Activated CD4-positive, alpha-beta memory T cell treated with anti-CD3 and anti-CD28 coated beads, Interleukin-2, amount 10 ng/mL, durations not matched to agents 7 days and 5 days (primary cell): ENCODE measurements at places on chromosomes 3 and 15. TPM values are rescaled to one million over a fixed set of nuclear protein-coding genes. Genes with fewer than 3 reads are reported as not detected.

Gene DCBLD2
- 0.83 TPM for total RNA-seq

- H3K27me3 ChIP-seq, result peaks cover 78% of the 10 kb centered on the region
- H3K4me3 ChIP-seq, result no peak overlapping the region
- no peak overlapping the region for H3K27ac ChIP-seq
- no peaks in the 10 kb centered on the region for H3K36me3 ChIP-seq
- DNase-seq, result no peak
- H3K4me1 ChIP-seq, result peaks cover 7% of the 10 kb centered on the region
These were observed 219.8 kb upstream of the TOPAZ1 start for GRCh38 chr3:44021651-44022594.

Gene GDPGP1
- 10.5 TPM for total RNA-seq

Gene ERICH6
- 0.81 TPM for total RNA-seq

Gene WNT5A
- not detected for total RNA-seq

Gene B3GALNT1
- 3.9 TPM for total RNA-seq

Gene SAMMSON
- not detected for total RNA-seq

DNA sequence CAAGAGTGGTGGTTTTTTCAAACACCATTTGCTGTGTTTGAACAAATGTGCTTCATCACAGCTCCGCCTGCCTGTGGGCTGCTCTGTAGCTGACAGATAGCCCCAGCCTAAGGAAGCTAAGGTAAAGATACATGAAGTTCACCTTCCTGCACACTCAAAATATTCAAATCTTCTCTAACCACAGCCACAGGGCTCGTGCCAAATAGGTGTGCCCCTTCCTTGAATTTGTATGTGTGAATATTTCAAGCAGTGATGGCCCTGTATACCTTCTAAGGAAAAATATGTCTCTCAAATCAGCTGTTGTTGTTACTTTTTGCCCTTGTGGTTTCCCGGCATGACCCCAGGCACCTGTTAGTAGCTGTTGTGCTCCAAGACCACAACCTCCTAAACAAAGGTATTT lies 92.8 kb downstream of the CCNL1 start:
- peak; percentile 62 for DNase-seq
- H3K36me3 ChIP-seq, result no peaks in the 10 kb centered on the region
- peak overlapping the region; percentile 47 for H3K27ac ChIP-seq
- H3K4me3 ChIP-seq, result no peak overlapping the region
- H3K4me1 ChIP-seq, result peaks cover 30% of the 10 kb centered on the region

GRCh38 chr15:48451736-48452135 lies 120.5 kb downstream of the DUT start:
- H3K4me1 ChIP-seq, result peaks cover 2% of the 10 kb centered on the region
- no peaks in the 10 kb centered on the region for H3K27me3 ChIP-seq
- no peak overlapping the region for H3K27ac ChIP-seq

- no peak overlapping the region for H3K27ac ChIP-seq
- no peak for DNase-seq
- H3K27me3 ChIP-seq, result no peaks in the 10 kb centered on the region
- no peak overlapping the region for H3K4me3 ChIP-seq
- H3K36me3 ChIP-seq, result no peaks in the 10 kb centered on the region
These were observed 32.9 kb upstream of the SLC24A5 start for GRCh38 chr15:48087844-48088243.

DNA sequence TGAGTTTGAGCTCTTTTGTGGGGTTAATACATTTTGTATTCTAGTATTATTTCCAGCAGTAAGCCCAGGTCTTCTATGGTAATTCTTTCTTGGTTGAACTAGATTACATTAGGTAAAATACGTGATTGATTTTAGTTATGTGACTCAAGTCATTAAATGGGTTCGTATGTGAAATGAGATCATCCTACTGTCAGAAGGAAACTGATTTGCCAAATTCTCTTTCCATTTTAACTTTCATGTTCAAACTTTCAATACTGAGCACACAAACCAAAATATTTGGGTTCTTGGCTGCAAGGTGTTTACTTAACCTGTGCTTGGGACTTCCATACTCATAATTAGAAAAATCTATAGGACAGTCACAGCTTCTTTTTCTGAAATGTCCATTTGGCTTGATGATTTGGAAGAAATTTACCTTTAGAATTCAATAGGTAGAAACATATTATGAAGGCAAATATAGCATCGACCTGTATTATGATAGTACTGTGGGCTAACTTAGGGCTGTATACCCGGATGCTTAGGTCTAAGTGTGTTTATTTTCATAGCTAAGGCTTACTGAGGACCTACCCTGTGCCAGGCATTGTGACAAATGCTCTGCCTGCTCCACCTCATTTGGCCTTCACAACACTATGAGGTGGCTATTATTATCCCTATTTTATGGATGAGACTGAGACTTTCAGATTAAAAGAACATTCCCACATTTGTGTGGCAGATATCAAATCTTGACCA lies 631.8 kb upstream of the GRM7 start:
- no peaks in the 10 kb centered on the region for H3K36me3 ChIP-seq
- H3K27me3 ChIP-seq, result no peaks in the 10 kb centered on the region
- H3K4me1 ChIP-seq, result no peaks in the 10 kb centered on the region
- no peak for DNase-seq

- no peak overlapping the region for H3K27ac ChIP-seq
- H3K4me3 ChIP-seq, result no peak overlapping the region
- DNase-seq, result no peak
- H3K4me1 ChIP-seq, result no peaks in the 10 kb centered on the region
- peaks cover 13% of the 10 kb centered on the region for H3K27me3 ChIP-seq
These were observed 60.2 kb upstream of the ACP3 start for GRCh38 chr3:132256989-132257388.

- no peak overlapping the region for H3K27ac ChIP-seq
- no peak for DNase-seq
- no peaks in the 10 kb centered on the region for H3K27me3 ChIP-seq
- peaks cover 15% of the 10 kb centered on the region for H3K4me1 ChIP-seq
These were observed 6.2 kb downstream of the MGA start for GRCh38 chr15:41666353-41666920.

Gene IDH2
- 224 TPM for total RNA-seq

Gene ZBTB47
- total RNA-seq, result 0.93 TPM

Gene ABI3BP
- total RNA-seq, result not detected

DNA sequence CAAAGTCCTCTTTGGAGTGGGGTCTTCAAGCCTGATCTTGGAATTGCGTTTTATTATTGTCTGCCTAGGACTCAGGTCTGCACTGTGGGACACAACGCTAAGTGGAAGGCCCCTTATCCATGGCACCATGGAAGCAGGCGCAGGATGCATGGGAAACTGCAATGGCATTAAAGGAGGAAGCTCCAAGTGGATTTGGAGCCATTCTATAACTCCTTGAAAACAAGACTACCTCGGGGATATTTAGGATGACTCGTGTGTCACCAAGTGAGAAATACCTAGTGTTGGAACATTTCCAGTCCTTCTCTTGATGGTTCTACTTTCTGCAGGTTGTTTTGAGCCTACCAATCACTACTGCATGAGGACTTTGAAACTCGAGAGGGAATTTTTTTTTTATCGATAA lies 126.6 kb upstream of the ZBED2 start:
- H3K4me1 ChIP-seq, result peaks cover 8% of the 10 kb centered on the region
- H3K36me3 ChIP-seq, result peaks cover 31% of the 10 kb centered on the region
- no peak overlapping the region for H3K4me3 ChIP-seq
- H3K27ac ChIP-seq, result no peak overlapping the region

Gene HTD2
- total RNA-seq, result 6.3 TPM

Gene CA12
- not detected for total RNA-seq

- H3K36me3 ChIP-seq, result no peaks in the 10 kb centered on the region
- H3K27me3 ChIP-seq, result no peaks in the 10 kb centered on the region
- H3K4me3 ChIP-seq, result no peak overlapping the region
- no peak overlapping the region for H3K27ac ChIP-seq
These were observed 114.1 kb upstream of the DNAJC19 start for GRCh38 chr3:181103605-181104004.

DNA sequence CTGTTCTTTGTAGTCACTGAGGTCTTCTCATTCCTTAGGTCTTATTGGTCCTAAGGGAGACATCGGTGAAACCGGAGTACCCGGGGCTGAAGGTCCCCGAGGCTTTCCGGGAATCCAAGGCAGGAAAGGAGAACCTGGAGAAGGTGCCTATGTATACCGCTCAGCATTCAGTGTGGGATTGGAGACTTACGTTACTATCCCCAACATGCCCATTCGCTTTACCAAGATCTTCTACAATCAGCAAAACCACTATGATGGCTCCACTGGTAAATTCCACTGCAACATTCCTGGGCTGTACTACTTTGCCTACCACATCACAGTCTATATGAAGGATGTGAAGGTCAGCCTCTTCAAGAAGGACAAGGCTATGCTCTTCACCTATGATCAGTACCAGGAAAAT lies 11.6 kb downstream of the ADIPOQ start:
- no peak for DNase-seq
- no peak overlapping the region for H3K27ac ChIP-seq
- no peaks in the 10 kb centered on the region for H3K27me3 ChIP-seq
- no peak overlapping the region for H3K4me3 ChIP-seq
- peaks cover 7% of the 10 kb centered on the region for H3K36me3 ChIP-seq

Gene ZNF662
- total RNA-seq, result 0.10 TPM

DNA sequence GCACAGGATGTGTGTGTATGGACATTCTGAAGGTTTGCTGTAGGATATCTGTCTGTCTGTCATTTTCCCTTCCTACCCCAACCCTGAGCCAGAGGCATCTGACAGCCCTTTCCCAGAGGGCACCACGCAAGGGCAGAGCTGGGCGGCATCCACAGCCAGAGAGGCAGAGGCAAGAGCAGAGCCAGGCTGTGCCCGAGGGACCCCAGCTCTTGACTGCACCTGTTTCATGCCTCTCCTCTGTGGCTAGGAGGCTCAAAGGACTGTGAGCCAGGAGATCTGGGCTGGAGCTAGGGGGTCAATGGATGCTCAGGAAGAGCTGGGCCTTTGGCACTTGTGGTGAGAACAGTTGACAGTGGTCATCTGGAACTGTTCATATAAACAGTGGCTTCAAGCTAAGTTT lies 4.8 kb upstream of the APEH start:
- no peaks in the 10 kb centered on the region for H3K27me3 ChIP-seq
- no peak overlapping the region for H3K4me3 ChIP-seq
- no peak overlapping the region for H3K27ac ChIP-seq
- H3K36me3 ChIP-seq, result no peaks in the 10 kb centered on the region

Gene IL17RE
- 1.7 TPM for total RNA-seq

DNA sequence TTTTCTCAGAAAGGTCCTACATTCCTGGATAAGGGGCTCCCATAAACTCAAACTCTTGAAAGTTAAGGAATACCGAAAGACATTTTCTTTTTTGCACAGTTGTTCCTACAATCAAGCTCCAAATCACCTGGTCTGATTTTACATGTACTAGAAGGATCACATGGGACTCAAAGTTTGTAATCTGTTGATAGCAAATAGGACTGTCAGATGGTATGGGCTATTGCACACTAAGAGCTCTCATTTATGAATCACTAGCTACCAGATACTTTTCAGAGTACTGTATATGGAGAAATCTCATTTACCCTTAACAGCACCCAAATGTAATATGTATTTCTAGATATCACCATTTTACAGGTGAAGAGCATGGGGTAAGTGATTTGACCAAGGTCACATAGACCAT lies 49.5 kb upstream of the CMSS1 start:
- H3K36me3 ChIP-seq, result no peaks in the 10 kb centered on the region
- no peaks in the 10 kb centered on the region for H3K4me1 ChIP-seq
- H3K27ac ChIP-seq, result no peak overlapping the region
- no peak for DNase-seq
- H3K4me3 ChIP-seq, result no peak overlapping the region
- peaks cover 2% of the 10 kb centered on the region for H3K27me3 ChIP-seq

- H3K27ac ChIP-seq, result no peak overlapping the region
- H3K36me3 ChIP-seq, result no peaks in the 10 kb centered on the region
- H3K4me1 ChIP-seq, result no peaks in the 10 kb centered on the region
- H3K4me3 ChIP-seq, result no peak overlapping the region
- no peaks in the 10 kb centered on the region for H3K27me3 ChIP-seq
- DNase-seq, result no peak
These were observed 38.9 kb downstream of the C3orf85 start for GRCh38 chr3:109175411-109175810.

- H3K27me3 ChIP-seq, result no peaks in the 10 kb centered on the region
- no peak overlapping the region for H3K27ac ChIP-seq
- DNase-seq, result no peak
- H3K36me3 ChIP-seq, result no peaks in the 10 kb centered on the region
- H3K4me3 ChIP-seq, result no peak overlapping the region
These were observed 51.6 kb upstream of the TCF12 start for GRCh38 chr15:56866803-56867202.

- H3K27ac ChIP-seq, result no peak overlapping the region
- H3K4me1 ChIP-seq, result no peaks in the 10 kb centered on the region
- H3K36me3 ChIP-seq, result no peaks in the 10 kb centered on the region
- no peak for DNase-seq
- no peak overlapping the region for H3K4me3 ChIP-seq
These were observed 36.2 kb downstream of the HOMER2 start for GRCh38 chr15:82916161-82916952.

GRCh38 chr3:69774029-69774428 lies 34.8 kb downstream of the MITF start:
- no peaks in the 10 kb centered on the region for H3K4me1 ChIP-seq
- DNase-seq, result no peak
- no peak overlapping the region for H3K27ac ChIP-seq
- no peak overlapping the region for H3K4me3 ChIP-seq

DNA sequence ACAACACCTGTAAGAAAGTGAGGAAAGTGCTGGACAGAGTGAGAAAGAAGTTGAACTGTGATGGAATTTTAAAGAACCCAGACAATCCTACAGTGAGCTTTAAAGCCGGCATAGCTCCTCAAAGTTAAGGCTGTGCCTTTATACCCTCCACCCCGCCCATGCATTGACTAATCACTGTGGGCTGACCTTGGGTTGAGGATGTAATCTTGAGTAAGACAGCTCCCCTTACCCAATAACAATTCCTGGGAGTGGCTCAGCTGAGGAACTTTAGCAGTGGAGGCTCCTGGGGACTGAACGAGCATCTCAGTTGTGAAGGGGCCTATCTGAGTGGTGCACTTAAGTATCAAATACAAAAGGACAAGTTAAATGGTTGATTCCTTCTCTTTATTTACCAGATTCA lies 35.7 kb upstream of the ZNF770 start:
- H3K27me3 ChIP-seq, result peaks cover 13% of the 10 kb centered on the region
- H3K4me3 ChIP-seq, result no peak overlapping the region
- no peaks in the 10 kb centered on the region for H3K36me3 ChIP-seq
- H3K4me1 ChIP-seq, result peaks cover 2% of the 10 kb centered on the region
- no peak for DNase-seq

Gene ABHD5
- total RNA-seq, result 15.9 TPM

GRCh38 chr3:141452045-141452444 lies 34.8 kb upstream of the RASA2 start:
- no peaks in the 10 kb centered on the region for H3K27me3 ChIP-seq
- H3K27ac ChIP-seq, result no peak overlapping the region
- peaks cover 4% of the 10 kb centered on the region for H3K36me3 ChIP-seq
- no peak overlapping the region for H3K4me3 ChIP-seq
- peaks cover 9% of the 10 kb centered on the region for H3K4me1 ChIP-seq

- peaks cover 6% of the 10 kb centered on the region for H3K27me3 ChIP-seq
- peak overlapping the region; percentile 83 for H3K4me3 ChIP-seq
- peak overlapping the region; percentile 86 for H3K27ac ChIP-seq
- H3K36me3 ChIP-seq, result peaks cover 12% of the 10 kb centered on the region
- peaks cover 29% of the 10 kb centered on the region for H3K4me1 ChIP-seq
- peak; percentile 50 for DNase-seq
These were observed 393 bp downstream of the ERICH6 start for GRCh38 chr3:150703299-150703755.

GRCh38 chr15:88907111-88907510 lies 6.1 kb downstream of the MFGE8 start:
- H3K36me3 ChIP-seq, result peaks cover 5% of the 10 kb centered on the region
- H3K4me3 ChIP-seq, result no peak overlapping the region
- H3K27ac ChIP-seq, result no peak overlapping the region
- H3K4me1 ChIP-seq, result peaks cover 39% of the 10 kb centered on the region
- no peak for DNase-seq
- no peaks in the 10 kb centered on the region for H3K27me3 ChIP-seq

Gene SLC12A8
- 0.65 TPM for total RNA-seq
